NCI-H187 treated with DMSO at 0.1 percent for 48 hours (cell line): ENCODE measurements at places on chromosomes 13 and 19.

- DNase-seq: no peak
Measured at GRCh38 chr19:14526423-14526822, 3.0 kb upstream of the TECR start.

DNA sequence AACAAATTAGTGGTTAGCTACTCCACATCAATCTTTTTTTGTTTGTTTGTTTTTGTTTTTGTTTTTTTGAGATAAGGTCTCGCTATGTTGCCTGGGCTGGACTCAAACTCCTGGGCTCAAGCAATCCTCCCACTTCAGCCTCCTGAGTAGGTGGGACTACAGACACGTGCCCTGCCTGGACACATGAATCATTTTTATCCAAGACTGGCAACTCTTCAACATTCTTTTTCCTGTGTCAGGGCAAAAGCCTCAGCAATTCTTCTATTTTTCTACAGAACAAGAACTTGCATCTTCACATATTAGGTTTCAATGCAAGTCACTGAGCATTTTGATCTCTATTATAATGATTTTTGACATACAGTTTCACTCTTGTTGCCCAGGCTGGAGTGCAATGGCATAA lies 76.8 kb upstream of the LRCH1 start:
- DNase-seq: no peak

DNA sequence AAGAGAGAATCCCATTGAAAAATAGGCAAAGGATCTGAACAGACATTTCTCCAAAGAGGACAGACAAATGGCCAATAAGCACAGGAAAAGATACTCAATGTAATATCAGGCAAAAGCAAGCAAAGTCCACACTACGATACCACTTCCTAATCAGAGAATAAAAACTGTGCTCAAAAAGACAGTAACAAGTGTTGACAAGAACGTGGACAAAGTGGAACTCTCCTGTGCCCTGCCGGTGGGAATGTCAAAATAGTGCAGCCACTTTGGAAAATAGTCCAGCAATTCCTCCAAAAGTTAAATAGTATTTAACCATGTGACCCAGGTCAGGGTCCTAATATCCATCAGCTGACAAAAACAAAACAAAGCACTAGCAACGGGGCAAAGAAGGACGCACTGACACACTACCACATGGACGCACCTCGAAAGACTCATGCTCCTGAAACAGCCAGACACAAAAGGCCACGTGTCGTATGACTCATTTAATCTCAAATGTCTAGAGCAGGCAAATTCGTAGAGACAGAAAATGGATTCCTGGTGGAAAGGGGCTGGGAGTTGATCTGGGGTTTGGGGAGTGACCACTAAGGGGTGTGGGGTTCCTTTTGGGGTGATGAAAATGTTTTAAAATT lies 5.2 kb downstream of the MIER2 start:
- no peak for DNase-seq

- no peak for DNase-seq
Measured at GRCh38 chr19:14416817-14417231, 2.3 kb downstream of the DDX39A start.

- no peak for DNase-seq
Measured at GRCh38 chr19:34336781-34337271, 28.2 kb upstream of the GPI start.

DNA sequence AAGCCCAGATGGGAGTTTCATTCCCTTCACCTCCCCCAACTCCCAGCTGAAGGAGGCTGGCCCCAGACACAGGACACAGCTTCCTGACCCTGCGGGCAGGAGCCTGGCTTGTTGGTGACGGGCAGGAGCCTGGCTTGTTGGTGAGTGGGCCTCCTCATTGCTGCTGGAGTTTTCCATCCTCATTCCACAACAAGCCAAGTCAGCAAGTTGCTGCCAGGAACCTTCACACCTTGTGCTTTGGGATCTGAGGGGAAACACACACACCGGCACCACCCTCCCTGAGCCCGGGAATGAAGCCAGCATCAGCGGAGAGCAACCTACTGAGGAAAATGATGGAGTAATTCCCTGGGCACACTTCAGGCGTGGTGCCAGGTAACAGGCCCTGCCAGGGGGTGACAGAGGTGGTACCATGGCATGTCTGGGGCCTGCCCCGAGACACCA lies 74.9 kb downstream of the ALOX5AP start:
- DNase-seq: no peak

DNA sequence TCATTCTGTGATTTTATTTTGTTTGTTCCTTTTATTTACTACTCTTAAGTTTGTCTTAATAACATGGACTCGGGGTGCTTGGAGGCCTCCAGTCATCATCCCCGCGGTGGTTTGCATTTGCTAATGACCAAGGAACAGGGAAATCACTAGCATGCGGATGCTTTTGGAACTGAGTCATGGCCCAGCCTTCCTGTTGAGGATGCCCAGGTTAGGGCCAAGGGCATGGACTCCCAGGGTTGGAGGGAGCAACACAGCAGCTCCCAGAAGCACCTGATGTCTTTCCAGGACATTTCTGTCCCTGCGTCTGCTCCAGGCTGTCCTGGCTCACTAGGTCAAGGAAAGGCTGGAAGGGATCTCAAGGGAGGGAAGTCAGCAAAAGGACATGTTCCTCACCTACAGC lies 423.7 kb upstream of the TSHZ3 start:
- DNase-seq: no peak

DNA sequence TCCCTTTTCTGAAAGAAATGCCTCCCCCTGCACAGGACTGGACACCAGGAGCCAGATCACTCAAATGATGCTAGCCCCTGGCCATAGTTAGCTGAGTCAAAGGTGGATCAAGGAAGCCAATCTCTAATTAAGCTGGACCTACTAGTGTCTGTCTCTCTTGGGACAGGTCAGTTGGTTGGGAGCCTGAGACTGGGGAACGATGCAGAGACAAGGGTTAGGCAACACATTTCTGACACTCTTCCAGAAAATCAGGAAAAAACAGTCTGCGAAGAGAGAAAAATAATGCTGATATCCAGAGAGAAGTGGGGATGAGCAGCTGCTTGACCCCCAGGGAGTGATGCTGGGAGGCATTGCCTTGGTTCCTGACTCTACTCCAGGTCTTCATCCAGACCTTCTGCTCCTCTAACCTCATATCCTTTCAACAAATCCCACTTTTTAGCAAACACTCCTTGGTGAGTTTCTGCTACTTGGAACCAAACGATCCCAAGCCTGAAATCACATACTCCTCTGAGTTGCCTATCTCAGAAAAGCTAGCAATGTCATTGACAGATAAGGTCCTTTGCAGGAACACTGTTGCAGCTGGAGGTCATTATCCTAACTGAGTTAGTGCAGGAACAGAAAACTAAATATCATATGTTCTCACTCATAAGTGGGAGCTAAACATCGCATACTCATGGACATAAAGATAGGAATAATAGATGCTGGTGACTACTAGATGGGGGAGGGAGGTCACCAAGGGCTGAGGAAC lies 369.7 kb downstream of the COG6 start:
- no peak for DNase-seq

- no peak for DNase-seq
Measured at GRCh38 chr13:28012896-28013295, 24.4 kb upstream of the URAD start.

GRCh38 chr13:49533591-49534269 lies 38.0 kb downstream of the PHF11 start:
- DNase-seq: no peak

- no peak for DNase-seq
Measured at GRCh38 chr19:20079476-20079875, 1.7 kb downstream of the ZNF90 start.

- no peak for DNase-seq
Measured at GRCh38 chr13:104315606-104316005, 1249.4 kb upstream of the SLC10A2 start.

GRCh38 chr13:84567848-84568247 lies 685.6 kb upstream of the SLITRK1 start:
- DNase-seq: no peak

- DNase-seq: no peak
Measured at GRCh38 chr19:52638601-52639000, 446 bp upstream of the ZNF83 start.

DNA sequence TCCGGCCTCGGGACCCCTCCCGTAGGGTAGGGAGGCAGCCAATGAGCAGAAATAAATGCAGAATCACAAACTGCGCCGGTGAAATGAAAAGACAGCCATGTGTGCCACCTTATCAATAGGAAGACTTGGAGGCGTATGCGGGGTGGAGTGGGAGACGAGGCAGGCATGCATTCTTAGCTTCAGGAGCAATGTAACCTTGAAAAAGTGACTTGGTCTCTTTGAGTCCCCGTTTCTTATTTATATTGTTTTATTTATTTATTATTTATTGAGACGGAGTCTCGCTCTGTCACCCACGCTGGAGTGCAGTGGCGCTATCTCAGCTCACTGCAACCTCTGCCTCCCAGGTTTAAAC lies 16.0 kb downstream of the SSC5D start:
- no peak for DNase-seq

GRCh38 chr13:97639236-97639635 lies 205.3 kb downstream of the RAP2A start:
- DNase-seq: no peak

GRCh38 chr19:29662604-29663404 lies 2.5 kb upstream of the PLEKHF1 start:
- DNase-seq: no peak

DNA sequence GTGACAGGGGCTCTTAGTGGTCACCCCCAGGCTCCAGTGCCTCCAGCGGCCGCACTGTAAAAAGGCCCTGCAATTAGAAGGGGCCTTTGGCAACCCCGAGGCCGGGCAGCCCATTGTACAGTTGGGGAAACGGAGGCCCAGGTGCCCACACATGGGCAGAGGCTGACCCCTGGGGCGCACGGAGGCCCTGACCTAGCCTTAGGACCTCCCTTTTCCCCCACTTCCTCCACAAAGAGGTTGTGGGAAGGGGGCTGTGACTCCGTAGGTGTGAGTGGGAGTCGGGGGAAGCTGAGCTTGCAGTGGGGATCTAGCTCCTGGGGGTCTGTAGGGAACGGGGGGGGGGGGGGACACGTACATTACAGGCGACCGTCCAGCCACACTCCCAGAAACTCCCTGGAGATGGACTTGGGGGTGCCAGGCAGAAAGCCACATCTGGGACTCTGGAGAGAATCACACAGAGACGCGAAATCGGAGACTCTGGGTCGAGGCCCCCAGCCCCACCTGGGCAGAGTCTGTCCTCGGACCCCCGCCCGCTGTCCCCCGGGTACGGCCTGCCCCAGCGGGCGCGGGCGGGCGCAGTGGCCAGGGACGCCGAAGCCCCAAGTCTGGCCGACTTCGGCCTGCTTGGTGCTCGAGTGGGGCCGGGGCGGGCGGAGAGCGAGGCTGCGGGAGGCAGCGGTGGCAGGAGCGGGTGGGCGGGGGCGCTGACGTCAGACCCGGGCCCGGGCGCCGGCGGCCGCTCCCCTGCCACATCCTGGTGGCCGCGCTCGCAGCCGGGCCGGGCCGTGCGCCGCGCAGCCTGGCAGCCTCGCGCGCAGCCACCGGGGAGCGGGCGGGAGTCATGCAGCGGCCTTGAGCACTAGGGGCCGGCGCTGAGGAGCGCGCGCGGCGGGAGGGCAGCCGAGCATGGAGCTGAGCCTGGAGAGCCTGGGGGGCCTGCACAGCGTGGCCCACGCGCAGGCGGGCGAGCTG lies at the start of gene ONECUT3:
Gene ONECUT3 (plus strand): TSS at position 750 of the 972 bp plus-strand sequence. CDS start 157 bp downstream, at position 907.
- DNase-seq: no peak

DNA sequence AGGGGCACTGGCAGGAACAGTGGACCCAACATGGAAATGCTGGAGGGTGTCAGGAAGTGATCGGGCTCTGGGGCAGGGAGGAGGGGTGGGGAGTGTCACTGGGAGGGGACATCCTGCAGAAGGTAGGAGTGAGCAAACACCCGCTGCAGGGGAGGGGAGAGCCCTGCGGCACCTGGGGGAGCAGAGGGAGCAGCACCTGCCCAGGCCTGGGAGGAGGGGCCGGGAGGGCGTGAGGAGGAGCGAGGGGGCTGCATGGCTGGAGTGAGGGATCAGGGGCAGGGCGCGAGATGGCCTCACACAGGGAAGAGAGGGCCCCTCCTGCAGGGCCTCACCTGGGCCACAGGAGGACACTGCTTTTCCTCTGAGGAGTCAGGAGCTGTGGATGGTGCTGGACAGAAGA lies 4.1 kb downstream of the KLK2 start:
- DNase-seq: no peak

GRCh38 chr13:110194451-110194850 lies 112.5 kb downstream of the COL4A1 start:
- no peak for DNase-seq

GRCh38 chr13:40635315-40635995 lies 31.0 kb downstream of the FOXO1 start:
- no peak for DNase-seq

DNA sequence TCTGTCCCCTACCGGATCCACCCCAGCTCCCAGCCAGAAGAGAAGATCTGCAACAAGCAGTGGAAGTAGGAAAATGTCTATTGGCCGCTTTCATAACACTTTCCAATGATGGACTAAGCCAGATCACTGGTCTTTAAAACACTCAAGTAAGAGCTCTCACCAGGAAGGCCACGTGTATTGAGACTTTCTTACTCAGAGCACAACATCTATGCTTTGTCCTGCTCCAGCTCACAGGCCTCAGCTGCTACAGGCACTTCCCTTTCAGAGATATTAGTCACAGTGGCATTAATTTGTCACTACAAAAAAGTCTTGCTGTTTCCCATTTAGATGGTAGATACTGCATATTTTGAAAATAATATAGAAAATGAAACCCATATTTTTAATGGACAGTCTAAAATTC lies 164.2 kb downstream of the ABCC4 start:
- no peak for DNase-seq

DNA sequence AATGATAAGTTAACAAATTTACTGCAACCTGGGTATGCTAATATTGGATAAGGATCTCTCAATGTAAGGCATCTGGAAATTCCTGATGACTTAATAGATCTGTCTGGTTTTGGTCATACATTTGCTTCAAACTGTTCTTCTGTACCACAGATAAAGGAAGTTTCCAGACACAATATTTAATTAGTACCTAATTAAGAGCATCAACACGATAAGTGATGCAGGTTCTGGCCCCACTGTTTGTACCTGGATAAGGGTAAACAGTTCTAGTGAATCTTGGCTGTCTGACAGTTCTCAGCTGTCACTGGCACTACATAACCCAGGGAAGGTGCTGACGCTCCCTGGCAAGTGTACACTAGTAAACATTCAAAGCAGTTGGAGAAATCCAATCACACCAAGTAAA lies 165.6 kb downstream of the MZT1 start:
- DNase-seq: no peak

DNA sequence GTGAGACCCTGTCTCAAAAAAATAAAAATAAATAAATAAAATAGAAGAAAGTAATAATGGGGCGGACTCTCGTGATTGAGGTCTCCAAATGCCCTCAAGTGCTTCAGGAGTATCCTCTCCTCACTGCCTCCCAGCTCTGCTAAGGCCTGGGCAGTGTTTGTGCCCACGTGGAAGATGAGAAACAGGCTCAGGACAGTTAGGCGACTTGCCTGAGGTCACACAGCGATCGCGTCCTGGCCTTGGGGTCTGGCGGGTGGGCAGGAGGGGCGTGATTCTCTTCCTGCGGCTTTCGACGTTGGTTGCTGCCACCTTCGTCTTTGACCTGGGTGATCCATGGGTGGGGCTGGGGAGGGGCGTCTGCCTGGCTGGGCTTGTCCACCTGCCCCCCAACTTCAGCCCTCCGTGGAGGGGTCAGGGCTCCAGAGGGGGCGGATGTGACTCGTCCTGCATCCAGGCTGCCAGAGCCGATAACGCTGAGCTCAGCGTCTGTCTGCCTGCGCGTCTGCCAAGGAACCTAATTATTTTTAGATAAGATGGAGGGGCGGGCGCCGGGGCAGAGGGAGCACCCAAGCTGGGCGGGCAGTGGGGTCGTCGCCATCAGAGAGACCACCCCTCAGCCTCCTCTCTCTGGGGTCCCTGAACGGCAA lies 56.9 kb downstream of the NFIC start:
- DNase-seq: no peak
